ENCODE measurements at places on chromosomes 12 and 14.

- peak; percentile 60 for DNase-seq
Observed at GRCh38 chr14:60250257-60251035, 1.4 kb downstream of the PPM1A start.

- no peak for DNase-seq
Observed at GRCh38 chr12:110548678-110549077, 34.4 kb downstream of the PPTC7 start.

- no peak for DNase-seq
Observed at GRCh38 chr12:33357181-33357580, 82.4 kb downstream of the SYT10 start.

GRCh38 chr14:83101846-83102245 is 1568.2 kb upstream of the SEL1L start:
- DNase-seq = no peak

GRCh38 chr12:2960996-2961616 is 1.9 kb downstream of the TEAD4 start:
- no peak for DNase-seq

DNA sequence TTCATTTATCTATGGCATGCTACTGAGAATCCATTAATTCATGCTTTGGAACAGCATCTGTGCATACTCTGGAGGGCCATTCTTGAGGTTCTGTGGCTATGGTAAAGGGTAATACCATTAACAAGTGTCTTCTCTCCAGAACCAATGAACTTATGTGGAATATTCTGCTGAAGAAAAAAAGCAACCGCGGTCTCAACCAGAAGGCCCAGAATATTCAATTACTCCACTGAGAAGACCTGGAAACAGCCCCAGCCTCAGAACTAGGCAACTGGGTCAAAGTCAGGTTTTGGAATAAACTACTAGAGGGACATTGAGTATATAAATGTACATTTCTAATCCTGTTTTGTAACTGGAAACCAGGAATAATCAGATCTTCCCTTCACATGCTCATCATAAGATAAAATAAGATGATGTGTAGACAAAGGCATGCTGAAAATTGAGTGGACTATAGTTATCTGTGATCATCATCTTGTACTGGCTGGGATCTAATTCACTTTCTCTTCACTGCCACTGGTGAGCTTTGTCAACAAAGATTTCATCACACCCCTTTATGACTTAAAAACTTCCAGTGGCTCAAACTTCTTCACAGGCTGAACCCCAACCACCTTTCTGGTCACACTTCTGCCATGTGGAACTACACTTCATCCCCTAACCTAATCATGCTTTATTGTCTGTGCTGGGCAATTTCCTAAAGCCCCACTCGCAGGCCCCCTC is 6.0 kb downstream of the SPTB start:
- no peak for DNase-seq

- DNase-seq = no peak
Observed at GRCh38 chr12:79067977-79068376, 203.4 kb downstream of the SYT1 start.

GRCh38 chr12:22169376-22169775 is 123.4 kb downstream of the CMAS start:
- no peak for DNase-seq

GRCh38 chr12:30533558-30534265 is 162.0 kb downstream of the IPO8 start:
- DNase-seq = no peak

DNA sequence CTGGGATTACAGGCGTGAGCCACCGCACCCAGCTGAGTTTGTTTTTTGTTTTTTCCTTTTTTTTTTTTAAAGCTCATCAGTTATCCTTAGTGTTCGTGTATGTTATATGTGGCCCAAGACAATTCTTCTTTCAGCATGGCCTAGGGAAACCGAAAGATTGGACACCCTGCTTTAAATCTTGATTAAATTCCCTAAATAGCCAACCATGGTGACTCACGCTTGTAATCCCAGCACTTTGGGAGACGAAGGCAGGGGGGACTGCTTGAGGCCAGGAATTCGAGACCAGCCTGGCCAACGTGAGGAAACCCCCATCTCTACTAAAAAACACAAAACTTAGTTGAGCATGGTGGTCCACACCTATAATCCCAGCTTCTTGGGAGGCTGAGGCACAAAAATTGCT is 131.1 kb downstream of the MED13L start:
- no peak for DNase-seq

DNA sequence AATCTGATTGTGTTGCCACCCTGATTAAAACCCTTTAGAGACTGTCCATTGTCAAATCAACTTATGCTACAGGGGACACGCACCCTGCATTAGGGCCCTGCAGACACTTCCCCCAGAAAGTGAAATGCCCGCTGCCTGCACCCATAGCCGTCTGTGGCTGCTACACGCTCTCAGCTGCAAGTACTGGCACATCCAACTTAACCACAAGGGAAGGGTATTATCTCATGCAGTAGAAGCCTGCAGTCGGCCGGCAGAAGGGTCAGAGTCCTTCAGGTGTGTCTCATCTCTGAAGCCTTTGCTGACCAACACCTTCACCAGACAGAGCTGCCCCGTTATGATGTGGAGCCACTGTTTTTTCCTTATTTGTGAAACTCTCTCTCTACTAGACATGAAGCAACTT is 20.8 kb downstream of the CFAP251 start:
- DNase-seq = no peak

DNA sequence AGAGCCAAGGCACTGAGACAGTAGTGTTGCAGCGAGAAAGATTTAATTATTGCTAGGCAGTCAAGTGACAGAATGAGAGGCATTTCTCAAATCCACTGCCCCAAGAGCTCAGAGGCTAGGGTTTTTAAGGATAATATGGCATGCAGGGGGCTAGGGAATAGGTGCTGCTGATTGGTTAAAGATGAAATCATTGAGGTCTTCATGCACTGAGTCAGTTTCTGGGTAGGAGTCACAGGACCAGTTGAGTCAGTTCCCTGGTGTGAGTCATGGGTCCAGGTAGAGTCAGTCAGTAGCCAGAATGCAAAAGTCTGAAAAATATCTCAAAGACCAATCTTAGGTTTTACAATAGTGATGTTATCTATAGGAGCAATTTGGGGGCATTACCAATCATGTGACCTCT is 323.8 kb downstream of the RGS6 start:
- DNase-seq = no peak

- no peak for DNase-seq
Observed at GRCh38 chr12:113831476-113831875, 134.6 kb downstream of the RBM19 start.

- no peak for DNase-seq
Observed at GRCh38 chr14:26859483-26859882, 261.6 kb upstream of the NOVA1 start.

- DNase-seq = no peak
Observed at GRCh38 chr12:639988-640387, 23.3 kb downstream of the NINJ2 start.

DNA sequence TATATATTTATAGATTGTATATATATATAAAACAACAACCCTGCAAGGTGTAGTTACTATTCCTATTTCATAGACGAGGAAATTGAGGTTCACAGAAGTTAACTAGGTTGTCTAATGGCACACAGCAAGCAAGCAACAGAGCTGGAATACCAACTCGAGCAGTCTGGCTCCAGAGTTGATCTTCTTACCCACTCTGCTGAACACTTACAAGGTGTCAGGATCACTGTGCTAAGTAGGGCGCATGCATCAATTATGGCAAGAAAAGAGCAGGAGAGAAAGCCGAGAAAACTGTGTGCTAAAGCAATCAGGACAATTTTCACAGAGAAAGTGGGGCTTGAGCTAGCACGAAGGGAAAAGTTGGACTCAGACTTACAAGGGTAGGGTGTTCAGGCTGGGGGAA is 15.9 kb upstream of the ARMH4 start:
- no peak for DNase-seq

DNA sequence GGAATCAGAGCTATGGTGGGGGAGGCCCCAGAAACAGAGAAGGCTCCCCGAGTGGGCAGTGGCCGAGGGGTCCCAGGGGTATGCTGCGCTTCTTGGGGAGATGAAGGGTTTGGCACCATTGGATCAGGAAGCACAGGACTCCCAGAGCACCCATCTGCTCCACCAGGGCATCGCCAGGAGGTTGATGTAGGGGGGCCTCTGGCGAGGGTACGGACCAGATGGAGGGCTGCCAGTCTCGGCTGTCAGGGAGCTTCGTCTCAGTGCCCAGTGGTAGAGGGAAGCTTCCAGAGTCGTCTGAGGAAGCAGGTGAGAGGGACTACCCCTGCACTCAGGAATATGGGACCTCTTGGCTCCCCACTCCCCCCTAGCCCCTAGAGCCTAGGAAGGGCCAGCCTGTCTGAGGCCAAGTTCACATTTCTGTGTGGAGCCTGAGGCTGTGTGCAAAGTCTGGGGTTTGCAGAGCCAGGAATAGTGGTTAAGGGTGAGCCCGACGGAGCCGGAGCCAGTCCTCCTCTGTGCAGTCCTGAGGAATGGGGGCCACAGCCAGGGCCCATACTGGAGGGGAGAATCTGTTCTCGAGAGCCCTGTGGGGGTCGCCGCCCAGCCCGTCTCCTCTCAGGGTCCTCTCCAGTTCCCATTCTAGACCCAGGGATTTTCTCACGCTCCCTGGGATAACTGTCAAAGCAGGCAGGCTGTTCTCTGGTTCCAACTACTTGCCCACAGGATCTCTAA is 10.2 kb downstream of the SLC48A1 start:
- no peak for DNase-seq

GRCh38 chr12:127771546-127771945 is 495.4 kb upstream of the TMEM132C start:
- no peak for DNase-seq

DNA sequence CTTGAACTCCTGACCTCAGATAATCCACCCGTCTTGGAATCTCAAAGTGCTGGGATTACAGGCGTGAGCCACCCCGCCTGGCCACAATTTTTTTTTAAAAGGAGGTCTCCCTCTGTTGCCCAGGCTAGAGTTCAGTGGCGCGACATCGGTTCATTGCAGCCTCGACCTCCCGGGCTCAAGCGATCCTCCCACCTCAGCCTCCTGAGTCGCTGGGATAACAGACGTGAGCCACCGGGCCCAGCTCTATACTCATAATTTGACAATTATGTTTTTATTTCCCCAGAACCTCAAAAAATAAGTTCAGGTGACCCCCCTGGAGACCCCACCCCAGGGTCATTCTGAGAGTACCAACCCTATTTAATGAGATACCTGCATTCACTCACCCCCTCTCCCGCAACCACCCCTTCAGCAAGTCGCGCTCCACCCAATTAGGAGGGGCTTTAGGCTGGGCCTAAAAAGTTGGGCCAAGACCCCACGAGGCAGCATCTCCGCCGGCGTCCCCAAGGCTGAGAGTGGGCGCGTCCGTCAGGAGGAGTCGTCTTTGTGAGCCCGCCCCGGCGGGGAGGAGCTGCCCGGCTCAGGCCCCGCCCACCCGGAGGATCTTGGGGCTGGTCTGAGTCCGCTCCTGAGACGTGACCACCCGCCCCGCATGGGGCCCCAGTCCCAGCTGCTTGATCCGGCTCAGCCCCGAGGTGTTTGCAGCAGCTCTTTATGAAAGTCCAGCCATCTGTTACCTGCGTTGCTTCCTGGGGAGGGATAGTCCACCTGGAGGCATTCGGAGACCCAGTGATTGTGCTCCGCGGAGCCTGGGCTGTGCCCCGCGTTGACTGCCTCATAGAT is at the start of gene ANKRD33:
TSS of gene ANKRD33 (plus strand) at position 628 of the 840 bp plus-strand sequence. CDS start at position 712, 84 bp downstream.
- DNase-seq = no peak

DNA sequence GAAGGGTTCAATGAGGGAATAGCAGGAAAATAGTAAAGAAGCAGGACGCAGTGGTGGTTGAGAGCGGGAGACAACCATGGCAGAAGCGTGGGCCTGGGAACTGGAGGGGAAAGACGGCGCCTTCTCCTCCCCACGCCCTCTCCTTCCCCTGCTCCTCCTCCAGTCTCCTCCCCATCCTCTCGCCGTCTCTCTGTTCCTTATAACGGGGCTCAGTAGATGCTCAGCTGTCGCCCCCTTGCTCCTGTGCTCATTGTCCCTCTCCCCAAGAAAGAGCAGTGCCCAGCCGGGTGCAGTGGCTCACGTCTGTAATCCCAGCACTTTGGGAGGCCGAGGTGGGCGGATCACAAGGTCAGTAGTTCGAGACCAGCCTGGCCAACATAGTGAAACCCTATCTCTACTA is 142.0 kb downstream of the BCL11B start:
- no peak for DNase-seq

DNA sequence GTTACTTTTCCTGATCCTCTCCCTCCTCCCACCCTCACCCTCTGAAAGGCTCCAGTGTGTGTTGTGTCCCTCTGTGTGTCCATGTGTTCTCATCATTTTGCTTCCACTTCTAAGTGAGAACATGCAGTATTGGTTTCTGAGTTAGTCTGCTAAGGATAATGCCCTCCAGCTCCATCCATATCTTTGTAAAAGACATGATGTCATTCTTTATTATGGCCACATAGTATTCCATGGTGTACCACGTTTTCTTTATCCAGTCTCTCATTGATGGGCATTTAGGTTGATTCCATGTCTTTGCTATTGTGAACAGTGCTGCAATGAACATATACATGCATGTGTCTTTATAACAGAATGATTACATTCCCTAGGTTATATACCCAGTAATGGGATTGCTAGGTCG is 51.9 kb upstream of the BBS10 start:
- no peak for DNase-seq

- no peak for DNase-seq
Observed at GRCh38 chr14:103923863-103924262, 4.4 kb upstream of the TDRD9 start.

GRCh38 chr14:59768855-59769375 is 101.7 kb downstream of the RTN1 start:
- DNase-seq = no peak

DNA sequence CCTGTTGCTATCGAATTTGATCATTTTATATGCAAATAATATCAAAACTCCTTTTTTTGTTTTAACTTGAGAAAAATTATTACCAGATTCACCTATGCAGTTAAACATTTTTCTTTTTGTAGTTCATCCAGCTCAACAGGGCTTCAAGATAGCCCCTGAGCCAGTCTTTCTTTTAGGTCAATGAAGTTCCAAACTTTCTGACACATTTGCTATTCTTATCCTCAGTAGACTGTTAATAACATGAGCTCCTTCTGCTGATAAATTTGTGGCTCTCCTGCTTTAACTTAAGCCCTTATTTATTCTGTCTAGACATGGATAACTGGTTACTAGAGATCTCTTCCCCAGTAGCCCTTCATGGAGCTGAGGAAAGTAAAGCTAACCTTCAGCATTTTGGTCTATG is 33.2 kb upstream of the SSPN start:
- no peak for DNase-seq

GRCh38 chr14:91379579-91379932 is 38.1 kb downstream of the CCDC88C start:
- no peak for DNase-seq

GRCh38 chr12:48601013-48601756 is 31.3 kb upstream of the LALBA start:
- DNase-seq = no peak

DNA sequence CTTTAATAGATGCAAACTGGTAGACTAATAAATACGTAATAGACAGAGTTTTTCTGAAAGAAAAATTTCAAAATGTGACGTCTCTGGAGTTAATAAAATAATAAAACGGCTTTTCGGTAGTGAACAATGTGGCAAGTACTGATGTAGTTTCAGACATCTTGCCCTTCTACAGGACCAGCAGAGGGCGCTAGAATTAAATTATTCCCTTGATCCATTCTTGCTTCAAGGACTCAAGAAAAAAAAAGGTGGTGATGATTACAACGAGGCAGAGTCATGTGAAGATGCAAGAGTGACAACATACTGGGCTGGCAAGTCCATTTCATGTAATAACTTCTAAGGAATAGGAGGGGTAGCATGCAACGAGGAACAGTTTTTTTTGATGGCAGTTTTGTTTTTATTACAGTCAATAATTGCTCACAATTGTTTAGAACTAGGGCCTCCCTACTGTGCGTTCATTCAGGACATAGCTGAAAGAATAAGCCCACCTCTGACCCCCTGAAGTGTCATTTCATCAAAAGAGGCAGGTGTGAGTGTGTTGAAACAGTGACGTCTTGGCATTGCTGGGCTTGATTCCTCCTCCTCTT is 101.0 kb upstream of the GZMB start:
- peak; percentile 84 for DNase-seq

Data from NCI-H510A treated with DMSO at 0.1 percent for 48 hours (cell line).